Activated CD4-positive, alpha-beta memory T cell treated with anti-CD3 and anti-CD28 coated beads, Interleukin-2, amount 10 ng/mL, durations not matched to agents 7 days and 5 days (primary cell): ENCODE measurements at places on chromosomes 3 and 15.

DNA sequence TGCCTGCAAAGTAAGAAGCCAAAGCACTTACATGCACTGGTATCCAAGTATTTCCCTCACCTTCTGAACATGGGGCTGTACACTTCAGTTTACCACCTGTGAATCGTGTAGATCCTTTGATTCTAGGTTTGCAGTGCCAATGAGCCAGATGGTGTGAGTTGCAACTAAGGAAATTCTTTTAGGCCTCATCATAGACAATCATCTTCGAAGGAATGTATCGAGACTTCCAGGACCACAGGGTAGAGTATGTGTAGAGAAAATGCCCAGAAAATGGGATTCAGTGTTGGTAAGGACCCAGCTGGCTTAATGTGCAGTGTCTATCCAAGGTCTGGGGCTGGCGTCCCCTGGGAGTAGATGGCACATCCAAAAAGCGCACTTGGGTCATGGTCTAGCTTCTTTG is 323.2 kb upstream of the TPM1 start:
- DNase-seq, result no peak

DNA sequence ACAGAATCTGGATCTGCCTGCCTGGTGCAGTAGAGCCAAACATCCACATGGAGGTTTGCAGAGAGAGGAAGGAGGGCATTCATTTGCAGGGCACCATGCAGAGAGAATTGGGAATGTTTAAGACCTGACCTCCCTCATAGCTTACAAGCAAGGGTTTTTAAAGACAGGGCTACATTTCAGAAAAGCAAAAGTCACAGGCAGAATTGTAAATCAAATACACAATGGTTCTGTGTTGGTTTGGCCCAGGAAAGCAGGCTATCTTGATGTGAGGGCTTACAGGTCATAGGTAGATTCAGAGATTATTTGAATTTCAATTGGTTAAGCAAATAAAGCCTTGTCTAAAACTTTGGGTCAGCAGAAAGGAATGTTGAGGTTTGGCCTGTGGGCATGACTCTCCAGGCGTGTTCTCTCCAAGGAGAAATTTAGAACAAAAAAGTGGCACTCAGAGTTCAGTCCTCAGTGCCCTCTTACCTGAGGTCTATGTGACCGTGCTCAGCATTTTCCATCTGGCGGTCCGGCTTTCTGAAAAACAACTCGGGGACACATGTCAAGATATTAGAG is 91.5 kb downstream of the CD47 start:
- no peak for DNase-seq

- no peak for DNase-seq
Measured at GRCh38 chr3:125511420-125512118, 8.4 kb downstream of the SNX4 start.

DNA sequence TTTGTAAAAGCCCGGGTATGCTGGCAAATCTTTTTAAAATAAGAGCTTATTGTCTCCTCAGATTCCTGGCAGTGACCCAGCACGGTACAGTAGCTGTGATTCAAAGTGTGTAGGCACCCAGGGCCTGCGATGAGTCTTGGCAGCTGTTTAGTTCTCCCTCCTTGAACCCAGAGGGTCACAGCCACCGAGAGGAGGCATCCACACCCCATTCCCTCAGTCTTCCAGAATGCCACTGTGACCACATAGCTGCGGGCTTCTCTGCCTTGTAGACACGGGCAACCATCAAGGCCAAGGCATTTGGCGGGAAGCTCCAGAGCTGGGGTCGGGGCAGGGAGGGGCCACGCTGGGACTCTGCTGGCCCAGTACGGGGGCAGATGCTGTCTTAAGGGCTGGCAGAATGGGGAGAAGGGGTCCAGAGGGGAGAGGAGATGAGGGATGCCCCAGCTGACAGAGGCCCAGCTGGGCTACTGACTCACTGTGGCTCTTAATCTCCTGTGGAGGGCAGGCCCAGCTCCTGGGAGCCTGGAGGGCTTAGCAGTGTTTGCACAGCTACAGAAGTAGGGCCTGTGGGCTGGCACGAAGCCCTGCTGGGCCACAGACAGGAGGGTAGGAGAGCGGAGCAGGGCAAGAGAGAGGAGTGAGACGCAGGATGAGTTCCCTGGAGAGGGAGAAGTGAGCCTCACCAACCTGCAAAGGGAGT is 68.8 kb upstream of the DLG1 start:
- DNase-seq, result no peak

- no peak for DNase-seq
Measured at GRCh38 chr3:139121513-139122220, 77.0 kb upstream of the PRR23C start.

DNA sequence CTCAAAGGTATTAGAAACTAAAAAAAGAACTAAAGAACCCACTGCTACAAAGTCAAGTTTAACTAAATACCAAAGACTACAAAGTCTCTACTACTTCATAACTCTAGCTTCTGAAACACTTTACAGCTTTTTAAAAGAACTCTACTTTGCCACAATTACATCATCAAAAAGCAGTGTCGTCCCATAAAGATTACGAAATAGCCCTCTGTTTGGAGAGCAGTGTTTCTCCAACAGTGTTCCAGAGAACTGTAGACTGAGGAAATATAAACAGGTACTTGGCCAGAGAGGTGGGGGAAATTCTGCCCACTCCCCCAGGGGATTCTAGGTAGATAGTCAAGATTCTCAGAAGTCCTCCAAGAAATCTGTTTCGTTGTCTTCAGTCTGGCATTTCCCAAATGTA is 225.6 kb downstream of the PDZRN3 start:
- no peak for DNase-seq

- DNase-seq, result no peak
Measured at GRCh38 chr3:149564079-149564478, 89.6 kb downstream of the TM4SF4 start.

GRCh38 chr3:35120026-35120425 is 519.3 kb upstream of the ARPP21 start:
- no peak for DNase-seq

- no peak for DNase-seq
Measured at GRCh38 chr15:88738796-88739195, 64.4 kb upstream of the ACAN start.

DNA sequence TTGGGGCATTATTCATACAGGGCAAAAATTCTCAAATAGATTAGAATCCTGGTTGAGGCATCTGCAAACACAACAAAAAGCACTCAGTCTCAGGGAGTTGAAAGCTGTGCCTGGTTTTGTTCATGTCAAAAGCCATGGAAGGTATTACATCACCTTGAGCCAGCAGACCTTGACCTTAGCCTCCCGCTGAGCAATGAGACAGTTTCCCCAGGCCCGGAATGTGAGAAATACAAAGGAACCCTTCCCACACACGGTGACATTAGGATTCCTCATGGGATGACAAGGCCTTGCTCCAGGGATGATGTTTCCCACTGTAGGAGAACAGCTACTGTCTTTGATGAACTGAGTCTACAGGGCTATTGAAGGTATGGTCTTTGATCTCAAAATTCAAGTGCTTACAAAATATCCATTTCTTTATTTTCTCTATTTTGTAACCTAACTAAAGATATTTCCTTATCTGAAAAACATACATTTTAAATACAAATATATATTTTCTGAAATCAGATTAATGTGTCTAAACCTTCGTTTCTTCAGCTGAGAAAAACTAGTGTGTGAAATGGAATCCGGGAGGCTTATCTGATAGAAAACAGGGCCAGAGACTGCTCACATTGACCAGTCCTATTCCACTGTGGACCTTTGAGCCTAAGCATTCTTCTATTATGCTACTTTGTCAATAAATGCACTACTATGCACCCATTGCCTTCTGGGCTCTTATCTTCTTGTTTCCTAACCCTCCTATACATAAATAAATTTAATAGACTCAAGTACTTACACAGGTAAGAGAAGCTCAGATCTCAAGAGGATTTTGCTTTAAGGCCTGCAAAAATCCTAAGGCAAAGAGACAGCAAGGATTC is 298.2 kb downstream of the KBTBD8 start:
- no peak for DNase-seq

DNA sequence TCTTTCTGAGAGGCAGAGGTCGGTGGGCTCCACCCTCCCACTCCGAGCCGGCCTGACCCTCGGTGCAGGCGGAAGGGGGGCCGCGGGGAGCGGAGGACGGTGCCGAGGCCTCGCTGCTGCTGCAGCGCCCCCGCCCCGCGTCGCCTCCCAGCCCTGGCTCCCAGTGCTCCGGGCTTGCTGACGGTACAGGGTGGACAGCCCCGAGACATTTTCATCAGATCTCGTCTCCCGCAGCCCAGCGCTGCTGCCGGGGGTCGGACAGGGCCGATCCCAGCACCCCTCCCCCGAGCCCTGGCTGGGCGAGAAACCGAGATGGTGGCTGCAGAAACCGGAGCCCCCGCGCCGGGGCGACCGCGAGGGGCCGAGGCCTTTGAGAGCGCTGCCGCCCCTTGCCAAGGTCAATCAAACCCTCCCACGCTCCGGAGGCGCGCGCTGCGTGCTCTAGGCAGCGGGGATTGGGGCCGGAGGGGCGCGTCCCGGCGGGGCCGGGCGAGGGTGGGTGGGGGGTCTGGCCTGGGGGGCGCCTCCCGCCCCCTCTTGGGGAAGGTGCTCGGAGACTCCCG is 42.5 kb downstream of the EPHB3 start:
- no peak for DNase-seq

DNA sequence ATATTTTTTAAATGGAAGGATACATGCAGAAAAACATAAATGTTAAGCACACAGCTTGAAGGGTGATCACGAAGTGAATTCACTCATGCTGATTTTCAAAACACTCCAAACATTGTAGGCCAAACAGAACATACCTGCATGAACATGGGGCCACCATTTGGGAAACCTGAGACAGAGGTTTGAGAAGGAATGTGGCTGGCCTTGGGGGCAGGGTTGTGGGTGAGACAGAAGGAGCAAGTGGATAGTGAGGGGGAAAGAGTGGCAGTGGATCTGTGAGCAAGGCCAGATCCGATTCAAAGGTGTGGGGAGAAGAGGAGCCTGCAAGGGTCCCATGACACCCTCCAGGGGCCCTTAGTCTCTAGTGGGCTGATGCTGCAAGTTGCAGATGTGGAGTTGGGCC is 94.9 kb downstream of the HMG20A start:
- DNase-seq, result no peak

GRCh38 chr3:28859897-28860296 is 421.0 kb upstream of the RBMS3 start:
- DNase-seq, result no peak

GRCh38 chr3:72830452-72831223 is 17.6 kb downstream of the SHQ1 start:
- no peak for DNase-seq

DNA sequence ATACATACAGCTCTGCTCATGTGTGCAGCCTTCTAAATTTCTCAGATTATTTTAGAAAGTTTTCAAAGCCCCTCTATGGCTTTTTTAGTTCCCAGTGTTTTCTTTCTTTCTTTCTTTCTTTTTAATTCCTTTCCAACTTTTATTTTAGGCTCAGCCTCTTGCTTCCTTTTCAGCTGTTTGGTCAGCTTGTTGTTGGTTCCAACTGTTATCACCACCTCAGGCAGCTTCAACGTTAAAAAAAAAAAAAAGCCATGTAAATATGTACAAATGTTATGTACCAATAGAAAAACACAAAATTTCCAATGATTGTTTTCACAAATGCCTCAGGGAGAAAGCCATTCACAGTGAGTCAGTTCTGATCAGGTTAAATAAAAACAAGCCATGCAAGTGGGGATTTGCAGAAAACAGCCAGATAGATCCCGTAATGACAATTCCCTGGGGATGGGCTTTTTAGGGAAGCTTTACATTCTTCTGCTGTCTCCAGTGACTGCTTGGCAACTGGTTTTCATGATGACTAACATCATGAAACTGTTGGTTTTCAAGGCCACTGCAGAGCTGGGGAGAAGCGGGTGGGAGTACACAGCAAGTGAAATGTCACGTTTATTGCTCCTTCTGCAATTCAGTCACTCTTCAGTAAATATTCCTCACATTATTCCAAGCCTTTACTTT is 908.4 kb downstream of the EPHA3 start:
- no peak for DNase-seq

- no peak for DNase-seq
Measured at GRCh38 chr15:40558952-40559742, 5.7 kb downstream of the CCDC32 start.

GRCh38 chr15:56168394-56168793 is 75.3 kb downstream of the RFX7 start:
- DNase-seq, result no peak

DNA sequence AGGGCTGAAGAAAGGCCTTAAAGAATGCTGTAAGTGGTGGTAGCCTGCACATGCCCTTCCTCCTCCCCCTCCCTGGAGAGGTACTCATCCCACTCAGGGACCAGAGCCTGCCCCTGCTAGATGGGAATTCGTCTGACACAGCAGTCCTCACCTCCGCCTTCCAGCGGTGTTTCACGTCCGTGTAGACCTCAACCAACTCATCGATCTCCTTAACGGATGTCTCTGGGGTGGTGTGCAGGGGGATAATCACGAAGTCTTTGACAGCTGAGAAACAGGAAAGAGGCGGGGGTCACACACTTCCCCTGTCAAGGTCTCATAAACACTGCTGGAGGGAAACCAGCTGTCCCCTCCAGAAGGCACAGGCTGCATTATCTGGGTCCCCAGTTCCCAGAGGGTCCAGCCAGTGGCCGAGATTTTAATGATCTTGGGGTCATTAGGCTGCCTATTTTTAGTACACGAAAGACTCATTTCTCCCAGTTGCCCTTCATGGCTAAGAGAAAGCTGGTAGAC is 9.9 kb downstream of the DNASE1L3 start:
- no peak for DNase-seq

DNA sequence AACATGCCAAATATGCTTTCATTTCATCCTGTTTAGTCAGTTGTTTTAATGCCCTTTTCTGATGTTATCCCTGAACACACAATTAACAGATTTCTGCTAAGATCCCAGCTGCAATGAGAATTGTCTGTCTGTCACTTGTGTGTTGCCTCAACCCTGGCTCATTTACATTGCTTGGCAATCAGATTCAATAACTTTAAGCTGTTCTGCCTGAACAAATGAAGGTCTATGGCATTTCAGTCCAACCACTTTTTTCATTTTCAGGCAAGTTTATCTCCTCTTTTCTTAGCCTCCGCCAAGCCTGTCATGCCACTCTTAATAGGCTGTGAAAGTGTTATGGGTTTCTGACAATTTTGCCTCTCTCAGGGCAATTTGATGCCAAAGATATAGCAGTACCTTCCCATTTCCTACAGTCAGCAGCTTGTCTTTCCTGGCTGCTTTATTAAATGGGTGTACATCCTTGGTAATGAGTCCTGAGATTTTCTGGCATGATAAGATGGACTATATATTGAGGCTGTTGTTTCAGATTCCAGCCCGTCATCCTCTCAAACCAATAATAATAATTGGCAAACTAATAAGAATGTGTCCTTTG is 68.7 kb upstream of the ADAMTS9 start:
- no peak for DNase-seq

DNA sequence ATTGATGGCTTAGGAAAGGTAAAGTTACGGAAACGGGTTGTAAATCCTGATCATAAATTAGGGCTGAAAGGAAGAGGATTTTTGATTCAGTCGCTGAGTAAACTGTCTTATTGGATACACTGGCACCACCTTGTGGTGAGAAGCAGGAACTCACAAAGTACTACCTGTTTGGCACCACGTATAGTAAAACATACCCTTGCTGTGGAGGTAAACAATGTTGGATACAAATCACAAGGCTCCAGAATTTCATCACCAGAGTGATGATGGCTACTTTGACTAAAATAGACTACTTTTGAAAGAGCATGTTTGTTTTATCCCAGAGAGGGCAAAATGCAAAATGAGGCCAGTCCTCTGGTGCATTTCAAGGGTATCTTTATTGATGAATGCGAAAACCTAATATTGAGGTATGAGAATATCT is 216.9 kb downstream of the IGSF11 start:
- peak; percentile 34 for DNase-seq
